ENCODE measurements at places on chromosomes 16 and 17.
A peak's percentile ranks its signal among the peaks of the same experiment; 100 is the strongest.

DNA sequence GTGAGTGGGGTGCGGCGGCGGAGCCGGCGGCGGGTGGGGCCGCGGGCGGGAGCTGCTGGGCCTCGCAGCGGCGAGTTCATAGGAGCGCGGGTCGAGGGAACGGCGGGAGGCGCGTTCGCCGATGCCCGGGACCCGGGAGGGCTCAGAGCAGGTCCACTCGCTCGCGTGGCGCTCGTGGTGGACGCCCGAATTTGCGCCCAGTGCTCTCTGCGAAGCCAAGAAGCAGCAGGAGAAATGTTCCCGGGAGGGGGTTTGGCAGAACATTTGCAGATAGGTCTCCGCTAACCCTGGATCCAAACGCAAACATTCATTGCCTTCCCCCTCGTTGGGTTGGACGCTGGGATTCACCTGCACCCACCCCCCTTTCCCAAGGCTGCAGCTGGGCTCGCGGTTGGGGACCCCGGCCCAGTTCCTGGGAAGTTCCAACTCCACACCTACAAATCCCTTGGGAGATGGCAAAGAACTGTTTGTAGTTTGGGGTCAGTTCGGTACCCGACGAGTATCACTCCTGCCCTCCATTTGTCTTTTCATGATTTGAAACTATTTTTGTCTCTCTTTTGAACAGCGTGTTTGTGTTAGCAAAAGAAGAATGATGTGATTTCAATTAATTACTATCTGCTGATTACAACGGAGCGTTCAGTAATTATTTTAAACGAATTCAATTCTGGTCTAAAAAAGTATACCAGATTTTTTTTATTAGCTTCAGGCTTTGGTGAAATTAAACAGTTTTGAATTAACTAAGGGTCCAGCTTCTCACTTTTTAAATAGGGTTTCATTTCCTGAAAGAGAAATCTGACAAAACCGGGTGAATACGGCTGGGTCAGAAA lies 2.3 kb downstream of the NTN1 start:
- no peak for DNase-seq

GRCh38 chr16:17607075-17607509 lies 136.3 kb upstream of the XYLT1 start:
- DNase-seq, result no peak

- no peak for DNase-seq
These were observed 20.8 kb upstream of the RNPS1 start for GRCh38 chr16:2288726-2289125.

DNA sequence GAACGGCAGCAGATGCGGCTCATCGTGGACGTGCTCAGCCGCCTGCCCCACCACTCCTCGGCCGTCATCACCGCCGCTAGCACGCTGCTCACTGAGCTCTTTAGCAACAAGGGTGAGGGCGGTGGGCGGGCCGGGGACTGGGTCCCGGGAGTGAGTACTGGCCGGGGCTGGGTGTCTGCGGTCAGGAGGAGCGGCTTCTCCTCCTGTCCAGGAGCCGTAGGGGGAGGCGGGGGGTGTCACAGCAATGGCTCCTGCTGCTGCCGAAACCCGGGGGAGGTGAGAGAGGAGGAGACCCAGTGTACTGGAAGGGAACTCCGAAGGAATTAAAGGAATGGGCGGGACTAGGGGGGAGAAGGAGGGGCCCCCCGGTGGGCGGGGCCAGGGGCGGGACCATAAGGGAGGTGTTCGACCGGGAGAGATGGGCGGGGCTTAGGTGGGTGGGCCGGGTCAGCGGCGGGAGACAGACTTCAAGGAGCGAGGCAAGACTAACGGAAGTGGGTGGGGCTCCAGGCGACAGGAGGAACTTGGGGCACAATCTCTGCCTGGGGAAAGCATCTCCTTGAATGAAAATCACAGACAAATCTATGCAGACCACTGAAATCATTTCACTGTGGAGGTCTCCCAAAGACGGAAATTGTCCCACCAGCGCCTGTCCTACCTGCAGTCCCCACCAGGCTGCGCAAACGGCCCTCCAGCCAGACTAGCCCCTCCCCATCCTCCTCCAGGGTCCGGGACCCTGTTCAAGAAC lies 2.4 kb downstream of the NAGS start:
- DNase-seq, result peak; percentile 97

DNA sequence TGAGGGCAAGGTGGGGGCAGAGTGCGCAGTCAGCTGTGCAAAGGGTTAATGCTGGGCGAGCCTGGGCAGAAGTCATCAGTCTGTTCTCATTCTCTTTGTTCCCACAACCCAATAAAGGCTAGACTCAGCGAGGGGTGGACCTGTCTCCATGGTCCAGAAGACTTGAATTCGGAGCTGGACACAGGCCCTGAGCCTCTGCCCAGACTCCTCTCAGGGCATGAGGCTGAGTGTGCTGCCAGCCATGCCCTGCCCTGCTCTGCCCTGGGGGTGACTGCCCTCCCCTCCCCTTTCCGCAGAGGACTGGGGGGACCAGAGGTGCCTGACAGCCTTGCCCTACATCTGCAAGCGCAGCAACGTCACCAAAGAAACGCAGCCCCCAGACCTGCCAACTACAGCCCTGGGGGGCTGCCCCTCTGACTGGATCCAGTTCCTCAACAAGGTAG lies 54.5 kb downstream of the MRC2 start:
- DNase-seq, result no peak

- no peak for DNase-seq
These were observed 14.9 kb upstream of the WNT9B start for GRCh38 chr17:46836500-46836899.

GRCh38 chr16:15879255-15879811 lies 9.1 kb downstream of the CEP20 start:
- DNase-seq, result no peak

DNA sequence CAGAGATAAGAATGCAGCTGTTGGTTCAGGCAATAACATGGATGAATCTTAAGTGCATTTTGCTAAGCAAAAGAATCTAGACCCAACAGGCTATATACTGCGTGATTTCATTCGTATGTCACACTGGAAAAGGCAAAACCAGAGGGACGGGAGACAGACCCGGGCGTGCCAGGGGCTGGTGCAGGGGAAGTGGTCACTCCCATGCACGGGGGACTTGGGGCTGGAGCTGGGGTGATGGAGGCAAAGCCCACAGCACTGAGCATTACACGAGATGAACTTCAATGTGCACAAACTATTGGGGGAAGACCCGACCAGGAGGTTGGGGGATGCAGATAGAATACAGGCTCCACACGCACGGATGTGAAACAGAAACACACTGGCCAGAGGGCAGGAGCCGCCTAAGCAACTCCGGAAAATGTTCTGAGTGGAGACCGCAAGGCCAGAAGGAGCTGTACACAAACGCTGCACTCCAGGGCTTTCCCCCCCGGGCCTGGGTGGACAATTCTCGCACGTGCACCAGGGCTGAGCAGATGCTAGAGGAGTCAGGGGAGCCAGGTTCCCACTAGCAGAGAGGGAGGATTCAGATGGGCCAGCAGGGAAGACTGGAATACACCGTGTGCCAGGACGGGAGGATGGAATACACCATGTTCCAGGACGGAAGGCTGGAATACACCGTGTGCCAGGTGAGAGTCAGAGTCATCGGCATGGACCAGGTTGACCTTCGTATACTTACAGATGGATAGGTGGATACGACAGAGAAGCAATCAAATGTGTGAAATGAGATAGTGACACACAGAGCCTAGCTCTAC lies 11.3 kb downstream of the LMF1 start:
- no peak for DNase-seq

DNA sequence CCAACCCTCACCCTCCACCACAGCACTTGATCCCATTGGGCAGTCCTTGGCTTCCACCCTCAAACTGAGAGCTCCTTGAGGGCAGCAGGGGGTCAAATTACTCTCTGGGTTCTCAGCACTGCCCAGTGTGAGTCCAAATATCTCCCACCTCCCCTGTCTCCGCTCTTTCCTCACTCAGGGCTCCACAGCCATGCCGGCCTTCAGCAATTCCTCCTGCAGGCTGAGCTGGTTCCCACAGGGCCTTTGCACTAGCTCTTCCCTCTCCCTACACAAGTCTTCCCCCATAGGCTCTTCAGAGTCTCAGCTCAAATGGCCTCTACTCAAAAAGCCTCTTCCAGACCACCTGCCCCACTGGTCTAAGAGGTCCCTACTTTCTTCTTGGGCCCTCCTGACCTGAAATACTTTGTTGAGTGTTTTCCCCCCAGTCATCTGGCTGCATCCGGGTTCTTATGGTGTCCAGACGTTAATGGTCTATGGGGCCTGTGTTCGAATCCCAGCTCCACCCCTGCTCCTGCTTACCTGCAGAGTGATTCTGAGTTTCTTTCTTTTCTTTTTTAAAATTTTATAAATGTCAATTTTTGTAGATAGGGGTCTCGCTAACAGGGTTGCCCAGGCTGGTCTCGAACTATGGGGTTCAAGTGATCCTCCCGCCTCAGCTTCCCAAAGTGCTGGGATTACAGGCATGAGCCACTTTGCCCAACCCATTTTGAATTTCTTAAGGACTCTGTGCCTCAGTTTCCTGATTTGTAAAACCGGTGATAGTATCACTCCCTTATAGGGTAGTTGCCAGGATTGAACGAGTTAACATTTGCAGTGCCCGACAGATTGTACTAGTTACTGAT lies 973 bp upstream of the IL4R start:
- no peak for DNase-seq

GRCh38 chr16:81767987-81768592 lies 11.0 kb upstream of the PLCG2 start:
- no peak for DNase-seq

DNA sequence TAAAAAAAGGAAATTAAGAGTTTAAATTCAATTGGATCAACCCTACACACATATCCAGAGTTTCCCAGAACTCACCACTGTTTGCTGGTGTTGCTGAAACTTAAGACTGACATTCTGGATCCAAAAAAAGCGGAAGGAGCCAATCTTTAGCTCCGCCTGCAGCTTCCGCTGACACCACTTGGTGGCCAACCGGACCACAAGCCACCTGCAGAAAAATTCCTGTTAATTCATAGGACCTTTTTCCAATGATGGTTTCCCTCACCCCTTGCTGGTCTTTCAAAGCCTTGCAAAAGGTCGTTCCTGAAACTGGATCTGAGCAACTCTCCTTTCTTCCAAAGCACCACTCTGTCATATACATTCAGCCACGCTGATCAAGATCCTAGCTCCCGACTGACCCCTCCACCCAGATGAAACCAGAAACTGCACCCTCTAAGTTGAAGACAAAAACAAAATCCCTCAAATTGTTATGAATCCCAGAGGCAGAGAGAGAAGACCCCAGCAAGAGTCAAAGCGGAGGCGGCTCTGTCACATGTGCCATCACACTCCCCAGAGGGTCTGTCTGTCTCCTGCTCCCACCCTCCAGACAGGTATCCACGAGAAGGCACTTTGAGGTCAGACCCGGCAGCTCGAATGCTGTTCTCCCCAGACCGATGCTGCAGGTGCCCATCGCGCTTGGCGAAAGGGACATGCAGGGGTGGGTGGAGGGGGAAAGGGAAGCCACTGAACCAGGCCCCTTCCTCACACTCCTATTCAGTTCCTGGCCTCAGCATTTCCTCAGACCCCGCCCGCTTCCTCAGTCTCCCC lies 773 bp downstream of the BLTP2 start:
- peak; percentile 52 for DNase-seq

- no peak for DNase-seq
These were observed 36.9 kb downstream of the C17orf75 start for GRCh38 chr17:32305049-32305448.

DNA sequence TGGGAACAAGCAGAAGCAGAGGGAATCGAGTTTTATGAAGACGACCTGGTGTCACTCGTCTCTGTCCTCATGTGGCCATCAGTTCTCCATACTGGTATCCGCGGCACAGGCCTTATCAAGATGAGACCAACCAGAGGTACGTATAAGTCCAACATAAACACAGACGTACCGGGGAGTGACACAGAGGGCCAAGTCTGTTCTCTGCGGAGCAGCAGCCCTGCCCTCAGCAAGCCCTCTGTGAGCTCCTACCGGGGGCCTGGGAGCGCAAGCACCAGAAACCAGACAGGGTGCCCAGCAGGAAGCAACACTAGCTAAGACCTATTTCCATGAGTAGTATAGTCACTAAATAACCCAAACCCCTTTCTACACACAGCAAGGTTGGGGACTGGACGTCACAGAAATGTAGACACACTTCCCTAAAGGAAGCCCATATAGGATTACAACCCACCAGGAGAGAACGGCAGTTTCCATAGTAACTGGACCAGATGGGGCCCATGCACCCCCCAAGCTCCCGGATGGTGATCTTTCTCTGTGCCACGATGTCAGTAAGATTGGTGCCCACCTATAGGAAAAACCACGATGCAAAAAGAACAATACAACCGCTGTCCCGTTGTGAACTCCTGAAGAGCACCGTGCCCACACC lies 911 bp downstream of the ARL16 start:
- DNase-seq, result no peak

- no peak for DNase-seq
These were observed 536.7 kb upstream of the HSBP1 start for GRCh38 chr16:83271123-83271522.

GRCh38 chr16:86092586-86093480 lies 193.9 kb downstream of the IRF8 start:
- DNase-seq, result no peak

- DNase-seq, result peak; percentile 77
These were observed at the start of gene NHERF2 for GRCh38 chr16:2026461-2027023. TSS of gene NHERF2 (plus strand) at chr16:2026902. CDS start at chr16:2027006, 104 bp downstream.

DNA sequence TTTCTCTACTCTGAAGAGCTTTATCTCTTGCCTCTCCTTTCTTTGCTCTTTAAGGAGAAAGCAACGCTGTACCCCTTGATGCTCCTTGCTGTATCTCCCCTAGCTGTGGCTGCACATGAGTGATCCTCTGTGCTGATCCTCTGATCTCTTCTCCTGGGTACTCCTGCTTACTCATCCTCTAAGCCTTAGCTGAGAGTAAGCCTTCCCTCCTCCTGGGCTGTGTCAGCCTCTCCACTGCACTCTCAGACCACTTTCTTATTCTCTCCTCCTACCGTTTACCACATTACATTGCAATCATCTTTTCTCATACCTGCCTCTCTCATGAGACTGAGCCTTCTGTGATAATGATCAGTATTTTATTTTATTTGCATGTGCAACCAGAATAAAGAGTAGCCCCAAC lies 25.1 kb downstream of the SOX9 start:
- no peak for DNase-seq

DNA sequence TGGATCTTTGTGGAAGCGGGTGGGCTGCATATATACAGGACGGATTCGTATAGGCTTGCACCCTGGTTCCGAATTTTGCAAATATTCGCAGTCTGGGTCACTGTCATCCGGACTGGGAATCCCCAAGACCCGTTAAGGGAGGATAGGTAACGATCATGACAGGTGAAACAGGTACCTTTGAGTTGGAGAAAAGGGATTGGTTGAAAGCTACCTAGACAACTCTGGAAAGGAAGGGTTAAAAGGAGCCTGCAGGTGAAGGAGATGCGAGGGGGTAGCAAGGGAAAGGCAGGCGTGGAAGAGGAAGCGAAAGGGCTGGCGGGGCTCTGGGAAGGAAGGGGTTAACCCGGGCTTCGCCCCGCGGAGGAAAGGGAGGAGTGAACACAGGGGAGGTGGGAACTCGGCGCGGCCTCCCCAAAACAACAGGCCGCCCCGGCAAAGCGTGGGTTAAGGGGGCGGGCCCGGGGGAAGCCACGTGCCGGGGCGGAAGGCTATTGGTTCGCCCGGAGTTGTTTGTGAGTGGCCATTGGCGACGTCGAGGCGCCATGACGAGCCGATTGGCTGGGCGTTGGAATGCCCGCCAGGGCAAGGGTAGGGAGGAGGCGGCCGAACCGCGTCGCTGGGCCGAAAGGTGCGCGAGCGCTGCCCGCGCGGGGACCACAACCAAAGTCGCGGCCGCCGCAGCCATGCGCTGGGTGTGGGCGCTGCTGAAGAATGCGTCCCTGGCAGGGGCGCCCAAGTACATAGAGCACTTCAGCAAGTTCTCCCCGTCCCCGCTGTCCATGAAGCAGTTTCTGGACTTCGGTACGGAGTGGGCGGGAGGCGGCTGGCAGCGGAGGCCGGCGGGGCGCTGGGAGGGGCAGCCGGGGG lies at the start of gene PDK2:
TSS of gene PDK2 (plus strand) at position 599 of the 867 bp plus-strand sequence. CDS start at position 684, 85 bp downstream.
- DNase-seq, result peak; percentile 97

GRCh38 chr16:86387468-86388440 lies 122.6 kb upstream of the FOXF1 start:
- no peak for DNase-seq
